ENCODE measurements at places on chromosomes 16 and 17.

- no peak for DNase-seq
These were observed 295.7 kb downstream of the KCNJ2 start for GRCh38 chr17:70464995-70465394.

- DNase-seq, result no peak
These were observed 21.1 kb downstream of the NGFR start for GRCh38 chr17:49516180-49516579.

DNA sequence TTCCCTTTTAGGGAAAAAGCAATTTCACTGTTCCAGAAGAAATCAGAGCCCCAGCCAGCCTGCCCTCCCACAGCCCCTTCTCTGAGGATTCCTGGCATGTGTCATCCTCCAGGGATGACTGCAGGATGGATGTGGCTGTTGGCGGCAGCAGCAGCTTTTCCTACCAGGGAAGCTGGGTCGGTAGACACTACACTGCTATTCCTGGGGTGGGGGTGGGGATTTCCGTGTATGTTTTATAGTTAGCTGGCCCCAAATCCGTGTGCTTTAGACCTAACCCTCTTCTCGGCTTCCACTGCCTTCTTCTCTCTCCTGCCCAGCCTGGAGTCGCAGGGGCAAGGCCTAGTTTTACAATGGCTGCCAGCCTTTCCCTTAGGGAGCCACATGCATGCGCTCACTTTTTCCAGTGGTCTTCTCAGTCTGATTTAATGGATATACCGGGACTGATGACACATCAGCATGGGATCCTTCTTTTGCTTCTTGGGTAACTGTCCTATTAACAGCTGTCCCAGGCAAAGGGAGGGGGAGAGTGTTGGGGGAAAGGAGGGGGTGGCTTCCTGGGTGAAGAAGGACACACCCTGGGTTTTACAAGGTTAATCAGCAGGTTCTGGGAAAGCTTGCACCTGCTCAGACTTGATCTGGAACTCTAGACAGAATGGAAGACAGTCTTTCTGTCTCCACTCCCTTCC lies 2.7 kb upstream of the NFE2L1 start:
- no peak for DNase-seq

DNA sequence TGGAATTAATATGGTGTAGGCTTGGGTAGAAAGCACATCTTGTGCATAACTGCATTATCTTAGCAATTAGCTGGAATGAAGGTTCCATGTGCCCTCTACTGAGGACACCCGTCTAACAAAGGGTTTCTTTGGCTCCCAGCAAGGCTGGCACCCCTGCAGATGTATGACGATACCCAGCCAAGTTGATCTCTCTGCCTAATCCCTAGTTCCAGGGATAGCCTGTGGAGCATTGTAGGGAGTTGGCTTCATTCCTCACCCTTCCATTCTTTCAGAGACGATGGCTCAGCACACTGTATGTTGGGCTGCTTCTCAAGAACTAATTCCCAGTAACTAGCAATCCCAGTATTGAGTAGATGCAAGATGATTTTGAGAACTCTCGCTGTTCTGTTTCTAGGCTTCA lies 182.5 kb downstream of the SNX29 start:
- DNase-seq, result no peak

DNA sequence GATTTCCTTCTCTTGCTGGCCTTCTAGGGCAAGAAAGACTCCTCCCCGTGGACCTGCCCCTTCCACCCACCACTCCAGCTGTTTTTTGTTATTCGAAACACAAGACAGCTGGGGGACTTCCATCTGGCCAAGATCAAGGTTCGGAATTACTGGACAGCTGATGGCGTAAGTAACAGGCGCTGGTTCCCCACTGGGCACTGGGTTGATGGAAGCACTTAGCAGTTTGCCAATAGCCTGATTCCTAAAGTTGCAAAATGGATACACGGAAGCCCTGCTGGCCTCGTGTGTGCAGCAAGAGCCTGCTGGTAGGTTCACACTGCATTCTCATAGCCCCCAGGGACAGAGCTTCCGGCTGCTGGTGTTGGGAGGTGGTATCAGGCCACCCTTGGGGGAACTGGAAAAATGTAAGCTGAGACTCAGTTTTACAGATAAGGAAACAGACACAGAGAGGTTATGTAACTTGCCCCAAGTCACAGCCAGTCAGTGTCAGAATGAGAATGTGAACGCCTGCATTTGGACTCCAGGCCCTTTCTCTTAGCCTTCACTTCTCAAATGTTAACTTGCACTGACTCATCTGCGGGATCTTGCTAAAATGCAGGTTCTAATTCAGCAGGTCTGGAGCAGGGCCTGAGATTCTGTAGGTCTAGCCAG lies 171.7 kb downstream of the KATNIP start:
- no peak for DNase-seq

DNA sequence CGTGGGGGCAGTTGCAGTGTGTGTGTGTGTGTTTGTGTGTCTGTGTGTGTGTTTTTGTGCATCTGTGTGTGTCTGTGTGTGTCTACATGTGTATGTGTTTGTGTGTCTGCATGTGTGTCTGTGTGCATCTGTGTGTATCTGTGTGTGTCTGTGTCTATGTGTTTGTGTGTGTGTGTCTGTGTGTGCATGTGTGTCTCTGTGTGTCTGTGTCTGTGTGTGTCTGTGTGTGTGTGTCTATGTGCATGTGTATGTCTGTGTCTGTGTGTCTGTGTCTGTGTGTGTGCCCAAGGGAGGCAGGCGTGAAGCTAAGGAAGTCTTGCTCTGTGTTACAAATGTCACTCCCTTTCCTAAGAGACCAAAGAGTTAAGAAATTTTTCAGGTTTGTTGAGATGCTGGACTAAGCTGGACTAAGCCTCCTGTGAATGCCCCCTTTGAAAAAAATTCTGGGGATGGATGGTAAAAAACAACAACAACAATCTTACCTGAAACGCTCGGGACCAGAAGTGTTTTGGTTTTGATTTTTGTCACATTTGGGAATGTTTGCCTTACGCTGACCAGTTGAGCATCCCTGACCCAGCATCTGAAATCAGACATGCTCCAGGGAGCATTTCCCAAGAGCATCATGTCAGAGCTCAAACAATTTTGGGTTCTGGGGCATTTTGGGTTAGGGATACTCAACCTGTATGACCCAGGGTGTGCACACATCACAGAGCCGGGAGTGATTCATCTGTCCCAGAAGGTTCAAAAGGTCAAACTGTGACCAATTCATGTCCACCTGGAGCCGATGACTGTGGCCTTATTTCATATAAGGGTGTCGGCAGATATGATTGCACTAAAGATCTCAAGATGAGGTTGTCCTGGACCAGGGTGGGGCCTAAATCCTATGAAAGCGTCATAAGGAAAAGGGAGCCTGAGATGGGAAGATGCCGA lies 48.6 kb upstream of the ZNF469 start:
- DNase-seq, result no peak

- DNase-seq, result peak; percentile 74
These were observed at the start of gene ATP2A3 for GRCh38 chr17:3964203-3965117. Gene ATP2A3 (minus strand): TSS chr17:3964437. CDS start chr17:3964291, 146 bp downstream.

- DNase-seq, result no peak
These were observed 3.7 kb upstream of the PER1 start for GRCh38 chr17:8155996-8156245.

DNA sequence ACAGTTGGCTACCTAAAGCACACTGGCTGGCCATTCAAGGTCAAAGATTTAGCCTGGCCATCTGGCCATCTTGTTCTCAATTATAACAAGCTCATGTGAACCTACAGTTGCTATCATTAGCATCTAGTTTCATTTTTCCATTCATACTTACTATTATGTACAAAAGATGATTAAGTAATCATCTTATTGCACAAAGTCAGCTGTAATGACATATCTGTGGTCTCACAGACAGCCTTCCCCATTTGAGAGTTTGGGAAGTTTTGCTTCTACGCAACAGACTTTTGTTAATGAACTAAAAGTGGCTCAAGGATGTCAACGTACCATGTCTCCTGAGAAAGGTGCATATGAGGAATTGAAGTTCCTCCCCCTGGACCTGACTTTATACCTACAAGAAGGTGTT lies 51.3 kb downstream of the HS3ST3B1 start:
- no peak for DNase-seq

GRCh38 chr16:72467157-72467759 lies 295.3 kb upstream of the PMFBP1 start:
- DNase-seq, result no peak

- no peak for DNase-seq
These were observed 18.7 kb upstream of the RFFL start for GRCh38 chr17:35082073-35082657.

DNA sequence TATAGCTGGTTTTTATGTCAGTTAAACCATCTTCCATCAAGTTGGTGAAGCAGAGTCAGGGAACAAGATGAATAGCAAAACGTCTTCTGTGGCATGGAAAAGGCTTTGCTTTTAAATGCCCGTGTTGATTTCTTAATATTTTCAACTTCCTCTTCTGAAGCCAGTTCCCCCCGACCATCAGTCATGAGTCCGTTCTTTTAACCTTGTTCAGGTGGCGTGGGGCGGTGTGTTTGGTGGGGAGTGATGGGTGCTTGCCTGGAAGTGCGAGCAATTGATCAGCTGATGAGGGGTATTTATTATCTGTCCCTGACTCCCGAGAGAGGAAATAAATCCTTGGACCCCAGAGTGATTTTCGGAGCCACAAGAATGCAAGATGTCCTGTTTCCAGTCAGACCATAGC lies 147.1 kb downstream of the WWOX start:
- DNase-seq, result no peak
